ENCODE measurements at places on chromosomes 5 and 9.

DNA sequence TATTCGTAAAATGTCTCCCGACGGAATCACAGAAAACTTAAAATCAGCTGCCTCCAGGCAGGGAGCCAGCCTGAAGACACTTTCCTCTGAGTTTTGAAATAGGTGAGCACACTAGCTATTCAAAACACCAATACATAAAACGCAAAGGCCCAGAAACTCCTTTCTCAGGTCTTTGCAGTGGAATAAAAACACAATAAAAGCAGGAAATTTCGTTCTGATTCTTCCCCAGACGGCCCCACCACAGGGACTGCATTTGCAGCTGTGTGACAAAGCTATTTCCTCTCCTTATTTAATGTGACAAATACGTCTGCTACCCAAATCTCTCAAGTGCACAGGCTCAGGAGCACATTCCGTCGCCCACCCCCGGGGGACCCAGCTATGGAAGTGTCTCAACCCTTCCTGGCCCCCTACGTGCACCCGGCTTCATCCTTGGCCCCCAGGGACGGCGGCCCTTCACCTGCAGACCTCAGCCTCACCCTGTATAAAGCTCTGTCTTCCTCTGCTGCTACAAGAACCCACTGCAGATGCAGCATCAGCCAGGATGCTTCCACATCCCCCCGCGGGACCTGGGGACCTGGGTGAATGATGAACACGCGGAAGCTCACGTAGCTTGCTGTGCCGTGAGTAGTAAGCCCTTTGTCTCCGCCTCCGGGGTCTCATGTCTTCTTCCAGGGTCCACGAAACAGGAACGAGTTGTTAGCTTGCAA is 24.9 kb downstream of the AHRR start:
- no peak for DNase-seq

- no peak for DNase-seq
These were observed 269.6 kb upstream of the DAP start for GRCh38 chr5:11030671-11031070.

GRCh38 chr9:1101846-1102641 is 51.9 kb downstream of the DMRT2 start:
- DNase-seq, result no peak

- no peak for DNase-seq
These were observed 28.8 kb downstream of the ANXA6 start for GRCh38 chr5:151128817-151129216.

DNA sequence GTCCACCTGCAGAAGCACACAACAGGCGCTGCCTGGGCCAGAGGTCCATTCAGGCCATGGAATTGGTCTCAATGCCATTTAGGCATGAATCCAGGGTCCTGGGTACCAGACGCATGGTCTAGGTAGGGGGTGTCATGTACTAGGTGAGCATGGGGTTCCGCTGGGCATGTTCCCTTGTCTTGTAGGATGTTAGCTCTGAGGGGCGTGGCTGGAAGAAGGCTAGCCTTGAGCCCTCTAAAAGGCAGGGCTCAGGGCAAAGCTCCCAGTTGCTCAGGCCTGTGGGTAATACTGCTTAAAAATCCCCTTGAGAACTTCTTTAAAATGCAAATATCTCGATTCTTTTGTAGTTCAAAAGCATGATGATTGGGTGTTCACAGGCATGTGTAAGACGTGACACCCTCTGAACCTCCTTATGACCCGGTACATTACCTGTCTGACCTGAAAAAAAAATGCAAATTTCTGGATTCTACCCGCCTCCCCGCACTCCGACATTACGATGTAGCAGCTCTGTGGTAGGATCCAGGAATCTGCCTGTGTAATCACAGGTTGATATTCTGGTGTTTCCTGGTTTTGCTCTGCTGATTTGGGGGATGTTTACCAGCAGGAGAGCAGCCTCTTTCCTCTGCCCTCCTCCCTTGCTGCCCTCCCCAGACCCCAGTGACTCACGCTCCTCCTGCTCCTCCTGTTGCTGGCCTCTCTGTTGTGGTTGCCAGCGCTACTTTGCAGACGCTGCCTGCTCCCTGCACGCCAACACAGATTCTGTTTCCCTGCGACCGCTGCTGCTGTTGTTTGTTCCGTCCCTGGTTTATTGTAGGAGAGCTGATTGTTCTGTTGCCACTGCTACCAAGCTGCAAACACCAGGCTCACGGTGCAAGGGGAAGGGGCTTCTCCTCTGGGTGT is 5.7 kb downstream of the TMC1 start:
- peak; percentile 21 for DNase-seq

GRCh38 chr9:136961279-136962065 is 9.4 kb downstream of the LCN12 start:
- DNase-seq, result no peak

Data from activated CD4-positive, CD25-positive, alpha-beta regulatory T cell treated with anti-CD3 and anti-CD28 coated beads, Interleukin-2, amount 50 U/mL, for 16 hours (primary cell).